M059J (cell line): ENCODE measurements at places on chromosomes 1 and 21. TPM values are rescaled to one million over a fixed set of nuclear protein-coding genes. Genes with fewer than 3 reads are reported as not detected.

DNA sequence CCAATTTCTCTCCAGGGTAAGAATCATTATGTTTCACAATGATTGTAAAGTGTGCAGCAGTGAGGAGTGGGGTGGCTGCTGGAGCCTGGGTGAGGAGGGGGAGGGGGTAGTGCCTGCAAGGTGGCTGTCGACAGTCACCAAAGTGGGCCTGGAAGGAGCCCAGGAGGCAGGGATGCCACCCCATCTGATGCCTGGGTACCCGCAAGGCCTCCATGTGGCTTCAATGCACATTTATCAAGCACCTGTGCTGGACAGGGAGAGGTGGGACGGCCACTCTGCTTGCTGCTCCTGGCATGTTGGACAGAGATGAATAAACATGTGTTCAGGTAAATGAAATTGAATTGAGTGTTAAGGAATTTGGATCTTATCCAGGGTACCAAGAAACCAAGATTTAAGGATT, 78.8 kb upstream of the DISP3 start:
- DNase-seq = no peak

DNA sequence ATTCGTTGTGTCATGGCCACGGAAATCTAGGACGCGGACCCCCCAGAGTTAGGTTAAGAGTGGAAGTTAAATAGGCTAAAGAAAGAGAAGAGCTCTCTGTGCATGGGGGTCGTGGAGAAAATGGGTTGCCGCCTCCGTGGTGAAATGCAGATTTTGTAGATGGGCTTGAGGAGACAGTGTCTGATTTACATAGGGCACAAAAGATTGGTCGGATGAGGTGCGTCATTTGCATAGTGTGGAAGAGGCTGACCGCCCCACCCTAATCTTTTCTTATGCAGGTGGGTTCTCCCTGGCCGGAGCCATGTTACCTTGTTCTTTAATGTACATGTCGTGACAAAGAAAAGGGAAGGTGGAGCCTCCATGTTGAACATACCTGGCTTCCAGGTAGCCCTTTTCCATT, 14.3 kb upstream of the SLC5A9 start:
- no peak for DNase-seq

GRCh38 chr21:40882192-40882915, 35.4 kb upstream of the DSCAM start:
- DNase-seq = peak; percentile 9

Gene ST6GALNAC5
- 1.4 and 2.0 TPM in 2 replicates for total RNA-seq

DNA sequence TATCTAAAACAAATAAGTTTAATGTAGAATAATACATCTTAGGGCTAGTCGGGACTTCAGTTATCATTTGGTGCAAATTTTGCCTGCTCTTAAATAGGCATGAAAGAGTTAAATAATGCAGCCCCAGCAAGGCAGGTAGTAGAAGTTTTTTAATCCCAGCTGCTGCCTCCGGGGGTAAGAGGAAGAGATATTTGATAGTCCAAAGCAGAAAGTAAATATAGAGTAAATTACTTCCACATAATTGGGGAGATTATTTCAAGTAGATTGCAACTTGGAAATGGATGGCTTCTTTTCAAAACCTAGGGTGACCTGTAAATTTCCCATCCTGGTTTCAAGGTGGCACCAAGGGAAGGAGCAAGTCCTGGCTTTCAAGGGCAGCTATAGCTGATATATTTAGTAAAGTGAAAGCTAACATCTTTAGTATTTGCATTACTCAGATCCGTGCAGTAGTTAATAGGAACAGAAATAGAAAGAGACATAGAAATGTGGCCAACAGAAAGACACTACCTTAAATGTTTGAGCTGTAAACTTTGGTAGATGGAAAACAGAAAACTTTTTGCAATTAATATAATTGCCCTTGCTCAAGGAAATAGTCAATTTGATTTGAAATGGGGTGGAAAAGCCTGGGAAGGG, 109.1 kb downstream of the LMO4 start:
- DNase-seq = no peak

DNA sequence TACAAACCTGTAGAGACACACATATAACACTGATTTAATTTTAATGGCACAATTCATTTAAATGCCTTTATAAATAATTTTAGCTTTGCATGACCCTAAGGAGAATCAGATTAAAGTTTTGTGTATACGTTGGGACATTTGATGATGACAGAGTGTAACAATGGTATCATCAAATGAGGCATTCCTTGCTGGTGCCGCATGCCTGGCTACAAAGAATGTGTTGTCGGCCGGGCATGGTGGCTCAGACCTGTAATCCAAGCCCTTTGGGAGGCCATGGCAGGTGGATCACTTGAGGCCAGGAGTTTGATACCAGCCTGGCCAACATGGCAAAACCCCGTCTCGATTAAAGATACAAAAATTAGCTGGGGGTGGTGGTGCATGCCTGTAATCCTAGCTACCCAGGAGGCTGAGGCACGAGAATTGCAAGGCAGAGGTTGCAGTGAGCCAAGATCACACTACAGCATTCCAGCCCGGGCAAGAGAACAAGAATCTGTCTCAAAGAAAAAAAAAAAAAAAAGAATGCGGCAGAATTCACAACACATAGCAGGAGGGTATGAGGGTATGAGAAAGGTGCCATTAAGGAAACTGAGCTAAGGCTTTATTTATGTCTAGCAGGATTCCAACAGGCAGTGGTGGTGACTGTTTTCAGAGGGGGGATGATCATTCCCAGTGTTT, 58.9 kb downstream of the PTPN14 start:
- DNase-seq = no peak

GRCh38 chr1:115907092-115907491, 66.2 kb upstream of the NHLH2 start:
- no peak for DNase-seq

Gene CFHR3
- not detected in 2 replicates for total RNA-seq

DNA sequence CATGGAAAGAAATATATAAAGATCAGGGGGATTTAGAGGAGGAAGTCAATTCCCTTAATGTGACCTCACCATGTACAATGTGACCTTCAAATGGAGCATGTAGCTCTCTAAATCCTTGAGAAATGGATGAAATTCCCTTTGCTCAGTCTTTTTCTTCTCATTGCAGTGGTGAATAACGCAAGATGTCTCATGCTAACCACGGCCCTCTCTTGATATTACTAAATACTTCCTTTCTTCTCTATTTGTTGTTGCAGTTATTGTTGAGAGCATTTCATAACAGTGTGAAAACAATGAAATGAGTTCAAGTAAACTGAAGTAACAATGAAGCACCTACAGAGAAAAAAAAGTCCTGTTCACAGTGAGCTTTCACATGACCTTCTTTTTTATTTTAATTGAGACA, 55.6 kb downstream of the ZNF281 start:
- DNase-seq = no peak

- peak; percentile 87 for DNase-seq
These were observed at the start of gene SH2D2A for GRCh38 chr1:156816561-156817328. Gene SH2D2A, minus strand, starts transcription at chr1:156816848. Its CDS starts 140 bp downstream, at chr1:156816708.
